ENCODE measurements at places on chromosomes 6 and 20.

DNA sequence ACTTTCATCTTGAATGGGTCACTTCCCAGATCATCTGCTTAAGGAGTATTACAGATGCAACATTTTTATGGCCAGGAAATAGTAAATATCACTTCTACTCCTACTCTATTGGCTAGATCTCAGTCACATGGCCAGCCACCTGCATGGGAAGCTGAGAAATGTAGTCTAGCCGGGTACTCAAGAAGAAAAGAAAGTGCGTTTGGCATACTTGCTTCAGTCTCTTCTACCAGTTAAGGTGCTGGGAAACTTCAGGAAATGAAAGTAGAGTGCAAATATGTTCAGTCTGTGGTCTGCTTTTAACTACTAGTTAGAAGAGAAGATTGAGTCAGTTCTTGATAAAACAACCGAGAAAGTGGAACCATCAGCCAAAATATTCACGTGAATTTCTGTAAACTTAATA is 129.2 kb downstream of the PDSS2 start:
- no peak for DNase-seq

DNA sequence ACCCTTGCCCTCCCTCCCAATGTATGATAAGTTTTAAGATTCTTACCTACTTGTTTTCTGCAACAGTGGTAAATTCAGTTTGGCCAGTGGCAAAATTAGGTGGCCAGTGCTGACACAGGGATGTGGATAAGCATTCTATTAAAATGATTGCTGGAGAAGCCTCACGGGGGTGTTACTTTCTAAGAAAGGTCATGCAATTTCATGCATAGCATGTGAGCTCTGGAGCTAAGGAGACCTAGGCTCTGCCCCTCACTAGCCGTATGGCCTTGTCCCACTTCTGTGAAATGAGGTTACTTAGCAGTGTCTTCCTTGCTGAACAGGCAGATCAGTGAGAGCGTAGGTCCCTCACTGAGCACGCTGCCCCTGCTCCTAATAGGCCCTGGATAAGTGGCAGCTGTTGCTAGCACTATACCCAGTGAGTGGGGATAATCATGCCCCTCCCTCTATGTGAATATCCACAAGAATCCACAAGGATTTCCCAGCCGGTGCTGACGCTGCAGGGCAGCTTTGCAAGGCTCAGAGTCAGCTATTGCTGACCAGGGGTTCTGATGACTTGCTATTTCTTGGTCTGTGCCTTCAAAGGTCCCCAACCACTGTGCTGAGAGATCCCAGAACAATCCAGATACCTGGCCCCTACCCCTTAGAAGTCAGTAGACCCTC is 86.5 kb upstream of the MRPS10 start:
- DNase-seq: no peak

GRCh38 chr20:3701061-3701998 is 11.1 kb downstream of the SIGLEC1 start:
- DNase-seq: no peak

- no peak for DNase-seq
Observed at GRCh38 chr20:37228082-37228481, 33.5 kb downstream of the GHRH start.

DNA sequence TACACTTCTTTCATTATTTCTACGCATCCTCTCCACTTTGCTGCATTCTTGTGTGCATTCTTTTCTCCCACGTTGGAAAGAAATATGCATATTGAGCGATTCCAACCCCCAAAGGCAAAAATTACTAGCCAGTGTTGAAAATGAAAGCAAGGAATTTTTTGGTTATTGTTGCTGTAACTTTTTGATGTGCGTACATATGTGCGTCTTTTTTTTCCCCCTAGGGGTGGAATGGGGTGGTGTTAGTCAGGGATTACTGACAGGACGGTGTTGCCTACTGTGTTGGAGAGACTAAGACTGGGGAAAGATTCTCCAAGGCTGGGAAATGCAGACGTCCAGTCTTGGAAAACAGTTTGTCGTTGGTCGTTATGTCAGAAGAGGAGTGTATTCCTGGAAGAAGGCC is 44.2 kb upstream of the ESR1 start:
- DNase-seq: no peak

DNA sequence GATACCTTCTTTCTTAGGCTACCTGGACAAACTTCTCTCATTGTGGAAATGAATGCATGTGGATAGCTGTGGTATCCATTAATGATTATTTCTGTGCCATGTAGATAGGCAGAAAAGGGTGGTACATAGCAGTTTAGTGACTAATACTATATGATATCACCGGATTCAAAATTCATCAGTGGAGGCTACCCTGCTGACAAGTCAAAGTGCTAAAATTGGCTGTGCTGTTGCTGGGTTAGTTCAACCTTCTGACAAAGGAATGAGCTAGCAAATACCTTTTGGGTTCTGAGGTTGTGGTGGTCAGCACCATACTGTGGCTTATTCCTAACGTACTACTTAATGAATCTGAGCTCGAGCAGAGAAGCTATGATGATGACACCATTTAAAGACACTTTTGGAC is 109.1 kb downstream of the TFAP2B start:
- no peak for DNase-seq

DNA sequence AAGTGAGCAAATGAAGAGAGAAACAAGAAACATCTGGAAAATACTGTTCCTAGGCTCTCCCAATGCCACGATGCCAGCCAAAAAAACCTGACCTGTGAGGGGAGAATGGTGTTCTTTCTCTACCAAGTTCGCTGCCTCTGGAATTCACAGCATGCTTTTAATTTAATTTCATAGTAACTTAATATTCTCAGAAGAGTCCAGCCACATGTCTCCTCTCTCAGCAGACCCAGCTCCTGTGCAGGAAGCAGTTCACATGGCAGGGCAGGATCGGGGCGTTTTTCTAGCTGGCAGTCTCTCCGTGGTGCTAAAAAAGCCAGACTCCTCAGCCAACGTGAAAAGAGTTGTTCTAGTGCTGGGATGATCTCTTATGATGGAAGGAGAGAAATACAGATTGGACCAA is 57.5 kb downstream of the BFSP1 start:
- no peak for DNase-seq
